ENCODE measurements at places on chromosomes 13 and 19.

DNA sequence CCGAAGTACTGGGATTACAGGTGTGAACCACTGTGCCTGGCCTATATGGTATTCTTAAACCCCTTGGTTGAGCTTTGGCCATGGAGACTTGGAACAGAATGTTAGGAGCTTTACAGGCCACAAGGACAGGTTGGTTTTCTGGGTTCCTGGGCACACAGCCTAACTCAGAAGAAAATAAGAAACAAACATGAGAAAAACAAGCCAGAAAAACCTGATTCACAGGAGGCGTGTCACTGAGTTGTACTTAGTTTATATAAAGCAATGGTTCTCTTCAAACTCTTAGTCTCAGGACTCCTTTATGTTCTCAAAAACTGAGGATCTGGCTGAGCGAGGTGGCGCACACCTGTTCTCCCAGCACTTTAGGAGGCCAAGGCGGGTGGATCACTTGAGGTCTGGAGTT lies 125.1 kb upstream of the SPATA13 start:
- DNase-seq: no peak

DNA sequence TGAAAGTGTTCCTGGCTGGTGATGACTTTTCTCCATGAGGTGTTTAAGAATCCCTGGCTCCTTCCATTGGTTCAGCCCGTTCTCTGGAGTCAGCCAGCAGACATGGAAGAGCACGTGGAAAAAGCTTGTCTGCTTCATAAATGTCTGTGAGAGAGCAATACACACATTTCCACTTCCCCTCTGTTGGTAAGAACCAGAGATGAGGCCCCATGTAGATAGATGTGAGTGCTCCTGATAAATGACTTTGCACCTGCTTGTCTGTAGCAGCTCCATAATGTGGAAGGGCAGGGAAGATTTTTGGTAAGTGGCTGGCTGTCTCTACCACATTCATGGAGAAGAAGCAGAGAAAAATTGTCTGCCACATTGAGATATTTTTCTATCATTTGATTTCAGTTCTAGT lies 325.8 kb downstream of the LMO7 start:
- DNase-seq: no peak

DNA sequence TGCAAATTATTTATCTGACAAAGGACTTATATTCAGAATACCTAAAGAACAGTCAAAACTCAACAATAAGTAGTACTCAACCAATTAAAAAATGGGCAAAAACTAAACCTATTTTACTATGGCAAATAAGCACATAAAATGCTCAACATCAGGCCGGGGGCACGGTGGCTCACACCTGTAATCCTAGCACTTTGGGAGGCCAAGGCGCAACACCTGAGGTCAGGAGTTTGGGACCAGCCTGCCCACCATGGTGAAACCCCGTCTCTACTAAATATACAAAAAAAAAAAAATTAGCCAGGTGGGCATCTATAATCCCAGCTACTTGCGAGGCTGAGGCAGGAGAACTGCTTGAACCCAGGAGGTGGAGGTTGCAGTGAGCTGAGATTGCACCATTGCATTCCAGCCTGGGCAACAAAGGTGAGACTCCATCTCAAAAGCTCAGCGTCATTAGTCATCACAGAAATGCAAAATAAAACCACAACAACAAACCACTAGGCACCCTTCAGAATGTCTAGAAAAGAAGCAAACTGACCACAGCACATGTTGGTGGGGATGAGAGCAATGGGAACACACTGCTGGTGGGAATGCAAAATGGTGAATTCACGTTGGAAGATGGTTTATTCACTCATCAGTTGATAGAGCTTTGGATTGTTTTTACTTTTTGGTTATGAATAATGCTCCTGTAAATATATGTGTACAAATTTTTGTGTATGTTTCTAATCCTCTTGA lies 180.6 kb upstream of the SOX1 start:
- no peak for DNase-seq

- no peak for DNase-seq
Measured at GRCh38 chr13:24910502-24911132, 146.6 kb downstream of the RNF17 start.

DNA sequence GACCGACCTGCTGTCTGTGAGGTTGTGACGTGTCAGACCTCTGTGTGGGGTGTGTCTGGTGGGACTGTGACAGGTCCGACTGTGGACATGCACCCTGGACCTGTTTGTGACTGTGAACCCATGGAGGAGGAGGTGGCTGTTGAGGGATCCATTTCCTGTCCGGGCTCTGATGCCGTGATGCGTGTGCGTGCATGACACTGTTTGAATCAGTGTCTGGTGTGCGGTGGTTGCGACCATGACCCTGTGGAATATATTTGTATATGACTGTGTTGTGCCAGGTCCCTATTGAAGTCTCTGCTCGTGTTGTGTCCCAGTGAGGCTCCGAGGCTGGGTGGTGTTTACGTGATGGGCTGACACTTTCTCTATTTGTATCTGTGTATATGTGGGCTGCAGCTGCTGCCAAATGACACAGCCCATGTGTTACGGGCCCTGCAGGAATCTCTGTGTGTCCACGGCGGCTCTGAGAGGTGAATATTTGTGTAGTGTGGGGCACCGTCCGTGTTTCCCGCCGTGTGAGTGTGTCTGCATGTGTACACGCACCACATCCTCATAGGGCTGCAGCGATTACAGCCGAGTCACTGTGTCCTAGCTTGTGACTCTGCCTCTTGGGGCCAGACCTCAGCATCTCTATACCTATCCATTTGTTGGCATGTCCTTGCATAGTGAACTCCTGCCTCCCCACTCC lies 18.3 kb downstream of the CCDC97 start:
- DNase-seq: no peak

- no peak for DNase-seq
Measured at GRCh38 chr19:39996218-39996810, 546 bp upstream of the ZNF546 start.

DNA sequence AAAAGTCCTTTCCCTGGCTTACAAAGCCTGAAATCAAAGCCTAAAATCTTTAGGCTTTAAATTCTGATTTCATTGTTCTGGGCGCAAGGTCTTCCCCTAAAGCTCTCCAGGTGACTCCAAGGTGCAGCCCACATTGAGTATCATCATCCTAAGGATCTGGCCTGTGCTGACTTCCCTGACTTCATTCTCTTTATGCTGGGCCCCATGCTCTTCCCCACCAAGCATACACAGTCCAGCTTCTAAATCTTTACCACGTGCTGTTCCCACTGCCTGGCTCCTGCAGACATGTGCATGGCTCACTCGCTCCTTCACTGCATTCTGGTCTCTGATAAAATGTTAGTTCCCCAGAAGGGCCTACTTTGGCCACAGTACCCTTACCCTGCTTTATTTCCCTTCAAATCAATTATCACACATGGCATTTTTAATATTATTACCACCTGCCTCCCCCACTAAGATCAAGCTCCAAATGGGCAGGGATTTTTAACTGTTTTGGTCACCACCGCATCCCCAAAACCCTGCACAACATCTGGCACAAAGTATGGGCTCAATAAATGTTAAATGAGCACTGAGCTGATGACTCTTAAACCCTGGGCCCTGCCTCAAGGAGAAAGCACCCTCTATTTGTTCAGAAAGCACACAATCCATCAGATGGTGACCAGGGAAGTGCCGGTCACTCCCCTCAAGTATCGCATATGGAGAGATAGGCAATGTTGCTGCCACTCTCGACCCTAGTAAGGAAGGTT lies 3.3 kb downstream of the FBL start:
- no peak for DNase-seq

DNA sequence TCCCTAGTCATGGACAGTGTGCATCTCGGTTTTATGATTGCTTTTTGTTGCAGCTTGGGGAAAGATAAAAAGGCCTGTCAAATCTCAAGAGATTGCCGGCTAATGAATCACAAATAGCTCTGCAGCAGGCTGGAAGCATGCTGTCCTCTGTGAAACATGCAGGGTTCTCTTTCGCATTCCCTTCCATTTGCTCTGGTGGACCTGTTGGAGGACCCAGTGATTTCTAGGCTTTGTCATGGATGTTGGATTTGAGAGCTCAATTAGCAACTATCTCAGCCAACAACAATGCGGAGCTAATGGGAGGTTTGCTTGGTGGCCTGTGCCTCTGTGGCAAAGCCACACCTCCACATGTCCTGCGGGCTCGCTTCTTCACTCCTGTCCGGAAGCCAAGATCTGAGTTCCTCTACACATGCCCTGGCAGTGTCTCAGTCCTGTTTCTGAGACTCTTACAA lies 418.1 kb upstream of the ARGLU1 start:
- DNase-seq: no peak

DNA sequence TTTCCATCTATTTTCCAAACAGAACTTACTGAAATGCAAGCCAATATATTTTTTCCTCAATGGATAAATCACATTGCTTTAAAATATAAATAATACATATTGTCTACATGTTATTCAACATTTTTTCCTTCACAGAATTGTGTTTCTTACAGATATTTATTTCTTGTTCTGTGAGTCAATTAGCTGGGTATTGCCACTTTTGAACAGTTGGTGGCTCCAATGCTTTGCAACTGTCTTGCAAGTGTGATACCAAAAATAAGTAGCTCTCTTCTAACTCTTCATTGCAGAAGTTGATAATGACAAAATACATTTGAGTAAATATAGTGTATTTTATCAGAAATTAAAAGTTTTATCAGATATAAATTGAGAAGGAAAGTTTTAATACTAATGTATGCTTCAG lies 17.1 kb upstream of the GPC5 start:
- DNase-seq: no peak

DNA sequence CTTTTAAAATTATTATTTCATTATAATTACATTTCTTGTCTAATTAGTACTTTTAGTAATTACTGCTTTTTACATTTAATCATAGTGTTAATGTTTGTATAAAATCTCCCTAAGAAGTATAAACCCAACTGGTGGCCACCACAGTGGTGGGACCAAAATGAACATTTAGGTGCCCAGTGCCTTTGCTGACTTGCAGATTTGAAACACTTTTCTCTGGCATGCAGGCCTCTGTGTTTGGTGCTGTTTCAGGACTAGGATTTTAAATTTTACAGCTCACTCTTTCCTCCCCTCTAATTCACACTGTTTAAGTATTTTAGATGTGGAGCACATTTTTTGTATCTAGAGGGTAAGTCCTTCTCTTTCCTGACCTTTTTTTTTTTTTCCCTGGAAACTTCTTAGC lies 17.5 kb downstream of the UBAC2 start:
- no peak for DNase-seq

GRCh38 chr13:110565296-110565695 lies 3.8 kb upstream of the RAB20 start:
- DNase-seq: no peak

- DNase-seq: no peak
Measured at GRCh38 chr13:113437408-113438010, 15.8 kb downstream of the ADPRHL1 start.

GRCh38 chr13:32045537-32045936 lies 14.0 kb downstream of the FRY start:
- DNase-seq: no peak

- no peak for DNase-seq
Measured at GRCh38 chr13:102402290-102402689, 442 bp upstream of the FGF14 start.

DNA sequence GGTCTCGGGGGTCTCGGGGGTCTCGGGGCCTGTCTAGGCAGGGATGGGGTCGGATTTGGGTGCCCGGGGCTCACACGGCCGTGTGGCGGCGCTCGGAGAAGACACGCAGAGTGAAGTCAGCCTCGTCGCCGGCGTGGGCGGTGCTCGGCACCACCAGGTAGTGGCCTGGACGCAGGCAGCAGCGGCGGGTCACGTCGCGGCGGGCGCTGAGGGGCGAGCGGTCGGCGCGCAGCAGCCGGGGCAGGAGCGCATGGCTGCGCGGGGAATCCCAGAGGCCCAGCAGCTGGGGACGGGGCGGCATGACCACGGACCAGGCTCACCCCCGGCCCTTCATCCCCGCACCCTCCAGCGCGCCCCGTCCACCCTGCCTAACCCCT lies 8.2 kb downstream of the CAPN12 start:
- no peak for DNase-seq

DNA sequence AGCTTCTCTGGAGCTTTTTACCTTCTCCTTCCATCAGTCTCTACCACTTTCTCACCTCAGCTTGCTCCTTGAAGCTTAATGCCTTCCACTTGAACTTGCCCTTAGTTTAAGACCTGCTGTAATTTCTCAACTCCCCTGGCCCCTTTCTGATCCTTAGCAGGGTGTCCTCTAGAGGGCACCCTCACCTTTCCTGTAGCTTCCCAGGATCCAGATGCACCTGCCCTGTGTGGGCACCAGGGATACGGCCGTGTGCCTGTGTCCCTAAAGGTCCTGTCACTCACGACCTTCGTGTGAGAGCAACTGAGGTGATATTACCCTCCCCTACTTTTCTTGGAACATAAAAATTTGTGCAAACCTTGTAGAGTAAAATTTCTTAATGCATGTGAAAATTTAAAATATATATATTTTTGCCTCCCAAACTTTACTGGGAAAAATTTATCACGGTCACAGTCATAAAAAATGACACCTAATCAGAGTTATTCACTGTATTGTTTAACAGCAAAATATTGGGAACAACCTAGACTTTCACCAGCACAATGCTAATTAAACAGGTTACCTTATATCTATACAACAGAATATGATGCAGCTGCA lies 46.4 kb downstream of the PSG3 start:
- DNase-seq: no peak

Measured in stimulated activated CD8-positive, alpha-beta memory T cell treated with anti-CD3 and anti-CD28 coated beads, Interleukin-4, amount 100 ng/mL, for 1 hour (primary cell).